ENCODE measurements at places on chromosomes 16 and 17. TPM values are rescaled to one million over a fixed set of nuclear protein-coding genes. Genes with fewer than 3 reads are reported as not detected.

The GSDMA gene
- not detected for total RNA-seq

The CTRB2 gene
- not detected for total RNA-seq

The SPNS3 gene
- not detected for total RNA-seq

The RAMP2 gene
- total RNA-seq = not detected

The TLCD2 gene
- 8.7 TPM for total RNA-seq

The MT1A gene
- not detected for total RNA-seq
